ENCODE measurements at places on chromosomes 5 and 9. TPM values are rescaled to one million over a fixed set of nuclear protein-coding genes. Genes with fewer than 3 reads are reported as not detected.

DNA sequence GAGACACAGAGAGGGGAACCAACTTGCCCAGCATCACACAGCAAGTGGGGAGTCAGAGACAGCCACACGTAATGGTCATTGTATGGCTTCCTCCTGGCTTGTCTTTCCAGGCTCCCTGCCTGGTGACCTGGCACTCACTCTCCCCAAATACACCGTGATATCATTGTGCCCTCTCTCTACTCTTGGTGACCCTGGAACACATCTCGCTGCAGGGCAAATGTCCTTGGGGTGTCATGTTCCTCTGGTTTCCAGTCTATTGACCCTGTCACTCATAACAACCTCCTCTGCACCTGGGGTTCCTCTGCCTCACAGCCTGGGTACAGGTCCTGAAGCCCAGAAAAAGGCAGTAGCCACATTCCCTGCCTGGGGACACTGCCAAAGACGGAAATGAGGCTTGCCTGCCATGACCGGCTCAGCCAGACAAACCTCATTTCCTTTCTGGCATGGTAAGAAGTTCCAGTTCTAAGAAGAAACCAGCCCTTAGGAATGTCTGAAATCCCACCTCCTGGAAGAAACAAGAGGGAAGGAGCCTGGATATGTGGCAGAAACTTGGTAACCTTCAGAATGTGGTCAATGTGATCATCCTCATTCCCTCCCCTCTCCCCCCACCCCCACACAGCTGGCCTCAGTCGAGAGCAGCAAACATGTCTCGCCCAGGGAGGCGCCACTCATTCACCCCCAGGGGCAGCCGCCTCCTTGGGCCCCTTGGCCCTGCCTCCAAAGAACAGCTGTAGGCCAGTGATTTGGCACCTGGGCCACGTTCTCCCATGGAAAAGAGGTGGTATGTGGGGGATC, 30.6 kb upstream of the SMU1 start:
- DNase-seq: no peak

- DNase-seq: no peak
These were observed 26.3 kb downstream of the SSBP2 start for GRCh38 chr5:81724571-81724970.

GRCh38 chr5:133334796-133335639, 277.3 kb downstream of the FSTL4 start:
- no peak for DNase-seq

GRCh38 chr5:66653325-66653724, 57.1 kb downstream of the MAST4 start:
- peak; percentile 6 for DNase-seq

DNA sequence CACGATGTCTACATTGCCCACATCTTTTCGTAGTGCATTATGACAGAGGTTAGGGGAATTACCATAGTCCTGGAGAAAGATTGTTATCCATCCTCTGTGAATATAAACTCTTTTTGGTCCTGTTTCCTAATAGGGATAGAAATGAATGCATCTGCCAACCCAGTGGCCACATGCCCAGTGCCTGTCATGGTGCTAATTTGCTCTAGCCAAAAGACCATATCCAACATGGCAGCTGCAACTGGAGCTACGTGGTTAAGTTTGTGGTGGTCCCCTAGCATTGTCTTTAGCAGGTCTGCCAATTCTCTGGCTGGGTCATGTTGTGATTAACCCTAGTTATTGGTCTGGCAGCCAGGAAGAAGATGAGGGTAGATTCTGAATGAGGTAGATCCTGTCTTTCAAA, 87.5 kb downstream of the FGF18 start:
- DNase-seq: no peak

DNA sequence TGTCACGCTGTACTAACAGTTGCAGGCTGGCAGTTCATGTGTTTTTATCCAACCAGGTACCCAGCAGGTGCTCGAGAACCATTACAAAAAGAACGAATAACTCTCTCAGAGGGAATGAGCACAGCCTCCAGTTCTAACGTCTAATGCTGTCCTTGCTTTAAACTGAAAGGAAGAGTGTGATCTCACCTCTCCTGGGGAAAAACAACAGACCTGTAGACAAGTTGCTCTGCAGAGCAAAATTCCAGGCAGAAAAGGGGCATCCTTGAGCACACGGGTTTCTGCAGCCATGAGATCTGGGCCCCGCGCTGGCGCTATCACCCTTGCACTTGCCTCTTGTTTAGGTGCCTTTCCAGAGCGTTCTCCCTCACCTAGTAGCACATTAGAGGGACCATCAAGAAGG, 92.5 kb upstream of the DNAH5 start:
- no peak for DNase-seq

The SIT1 gene
- total RNA-seq: 80.9 TPM

The GFI1B gene
- total RNA-seq: not detected

GRCh38 chr9:91856419-91856818, 93.6 kb downstream of the ROR2 start:
- DNase-seq: peak; percentile 42

GRCh38 chr5:125455041-125455440, 708.6 kb upstream of the ZNF608 start:
- DNase-seq: no peak

- DNase-seq: no peak
These were observed 19.2 kb downstream of the COL27A1 start for GRCh38 chr9:114174557-114174875.

The TMEM171 gene
- total RNA-seq: not detected

The GPR150 gene
- 0.46 TPM for total RNA-seq

DNA sequence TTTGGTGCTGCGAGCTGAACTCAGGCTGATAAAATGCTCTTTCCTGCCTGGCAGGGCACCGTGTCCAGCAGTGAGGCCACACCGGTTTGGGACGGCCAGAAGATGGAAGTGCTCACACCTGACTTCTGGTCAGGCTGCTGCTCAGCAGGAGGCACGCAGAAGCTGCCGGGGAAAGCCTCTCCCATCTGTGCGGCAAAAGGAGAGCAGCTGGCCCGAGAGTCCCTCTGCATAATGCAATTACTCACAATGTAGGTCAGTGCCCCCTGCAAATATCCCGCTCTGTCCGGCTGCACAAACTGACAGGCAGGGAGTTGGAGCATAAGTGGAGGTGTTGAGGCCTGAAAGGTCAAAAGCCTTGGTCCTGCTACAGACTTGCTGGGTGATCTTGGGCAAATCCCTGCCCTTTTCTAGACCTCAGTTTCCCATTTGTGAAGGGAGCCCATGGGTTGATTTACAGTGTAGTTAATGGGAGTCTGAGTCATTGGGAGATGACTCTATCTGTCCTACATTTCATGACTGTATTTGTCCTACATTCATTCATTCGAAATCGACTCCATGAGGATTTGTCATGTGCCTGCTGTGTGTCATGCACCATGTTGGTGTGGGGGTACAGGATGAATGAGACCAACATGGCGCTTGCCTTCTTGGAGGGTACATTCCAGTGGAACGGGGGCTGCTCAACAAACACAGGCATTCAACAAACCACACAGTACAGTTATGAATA, 61.8 kb upstream of the TBC1D2 start:
- DNase-seq: no peak
